ENCODE measurements at places on chromosomes 11 and 22.

GRCh38 chr11:14892036-14892556 lies at the start of gene CYP2R1:
TSS of gene CYP2R1 (minus strand) at chr11:14892231. CDS start at chr11:14892205, 26 bp downstream.
- DNase-seq = peak; percentile 74

DNA sequence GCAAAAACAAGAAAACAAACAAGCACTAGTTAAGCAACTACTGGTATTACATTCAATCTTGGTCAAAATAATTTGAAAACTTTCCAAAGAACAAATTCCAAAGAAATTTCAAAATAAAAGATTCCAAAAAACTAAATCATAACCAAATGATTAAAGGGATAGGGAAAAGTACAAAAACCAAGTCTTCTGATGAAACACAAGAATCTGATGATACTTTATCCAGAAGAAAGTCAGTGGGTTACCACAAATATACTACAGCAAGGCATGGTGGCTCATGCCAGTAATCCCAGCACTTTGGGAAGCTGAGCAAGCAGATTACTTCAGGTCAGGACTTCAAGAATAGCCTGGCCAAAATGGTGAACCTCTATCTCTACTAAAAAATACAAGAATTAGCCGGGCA lies 59.1 kb downstream of the NUP98 start:
- DNase-seq = no peak

- no peak for DNase-seq
Observed at GRCh38 chr22:36870250-36870649, 9.4 kb downstream of the NCF4 start.

- no peak for DNase-seq
Observed at GRCh38 chr11:102287964-102288724, 29.1 kb upstream of the BIRC3 start.
